ENCODE measurements at places on chromosomes 2 and 18. TPM values are rescaled to one million over a fixed set of nuclear protein-coding genes. Genes with fewer than 3 reads are reported as not detected.

CHPF gene
- 7.7 TPM for total RNA-seq

M1AP gene
- total RNA-seq: not detected

COLEC12 gene
- 0.17 TPM for total RNA-seq

PAX3 gene
- total RNA-seq: not detected

CROCC2 gene
- total RNA-seq: not detected

PTH2R gene
- 0.17 TPM for total RNA-seq

ABCG8 gene
- not detected for total RNA-seq

NR4A2 gene
- 2.1 TPM for total RNA-seq

FOXI3 gene
- not detected for total RNA-seq

CD8B2 gene
- total RNA-seq: not detected

VWC2L gene
- total RNA-seq: not detected

SYT4 gene
- total RNA-seq: not detected

IL1A gene
- not detected for total RNA-seq

PAX8 gene
- total RNA-seq: 1.7 TPM

MAP2 gene
- total RNA-seq: 0.41 TPM

ARHGAP28 gene
- total RNA-seq: not detected

MAB21L4 gene
- not detected for total RNA-seq

OSR1 gene
- total RNA-seq: not detected

AGXT gene
- total RNA-seq: not detected

NDUFB3 gene
- total RNA-seq: 48.7 TPM

PPP3R1 gene
- total RNA-seq: 76.8 TPM

RTP5 gene
- 0.28 TPM for total RNA-seq

Measured in CD4-positive, alpha-beta memory T cell (primary cell).